DMS 273 treated with DMSO at 0.1 percent for 48 hours (cell line): ENCODE measurements at places on chromosomes 7 and 10.

DNA sequence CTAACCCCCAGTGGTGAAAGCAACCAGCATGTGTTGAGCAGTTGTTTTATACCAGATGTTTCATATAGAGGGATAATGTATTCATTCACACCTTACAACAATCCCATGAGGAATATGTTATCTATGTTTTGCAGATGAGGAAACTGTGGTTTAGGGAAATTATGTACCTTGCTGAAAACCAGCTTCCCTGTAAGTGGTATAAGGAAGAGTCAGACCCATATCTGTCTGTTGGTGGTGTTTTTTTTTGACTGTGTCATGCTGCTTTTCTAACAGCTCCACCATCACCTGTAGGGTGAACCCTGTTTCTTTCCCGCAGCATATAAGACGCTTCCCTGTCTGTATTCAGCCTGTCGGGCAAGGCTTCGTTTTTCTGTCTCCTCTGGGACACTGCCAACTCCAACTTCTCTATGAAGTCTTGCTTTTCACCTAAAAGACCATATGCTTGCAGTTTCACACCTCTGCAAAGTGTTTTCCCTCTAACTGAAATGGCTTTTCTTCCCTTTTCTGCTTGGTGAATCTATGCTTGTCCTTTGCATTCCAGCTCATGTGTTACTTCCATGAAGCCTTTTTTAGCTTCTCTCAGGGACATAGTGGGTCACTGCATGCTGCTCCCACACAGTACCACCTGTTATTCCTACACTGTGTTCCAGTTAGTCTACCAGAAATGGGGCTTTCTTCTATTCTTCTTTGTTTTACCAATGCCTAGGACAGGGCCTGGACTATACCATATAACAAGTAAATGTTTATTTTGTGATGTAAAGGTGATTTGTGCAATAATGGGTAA lies 92.8 kb downstream of the ST7 start:
- no peak for DNase-seq

DNA sequence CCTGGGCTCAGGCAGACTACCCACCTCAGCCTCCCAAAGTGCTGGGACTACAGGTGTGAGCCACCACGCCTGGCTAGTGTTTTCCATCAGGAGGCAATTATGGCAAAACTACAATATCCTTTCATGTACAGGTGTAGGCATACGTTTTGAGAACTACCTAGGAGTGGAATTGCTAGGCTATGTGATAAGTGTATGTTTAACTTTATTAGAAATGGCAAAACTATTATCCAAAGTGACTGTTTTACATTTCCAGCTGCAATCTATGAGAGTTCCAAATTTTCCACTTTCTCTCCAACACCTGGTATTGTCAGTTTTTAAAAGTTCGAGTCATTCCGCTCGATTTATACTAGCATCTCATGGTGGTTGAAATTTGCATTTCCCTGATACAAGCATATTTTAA lies 59.0 kb downstream of the ZMYND11 start:
- no peak for DNase-seq

DNA sequence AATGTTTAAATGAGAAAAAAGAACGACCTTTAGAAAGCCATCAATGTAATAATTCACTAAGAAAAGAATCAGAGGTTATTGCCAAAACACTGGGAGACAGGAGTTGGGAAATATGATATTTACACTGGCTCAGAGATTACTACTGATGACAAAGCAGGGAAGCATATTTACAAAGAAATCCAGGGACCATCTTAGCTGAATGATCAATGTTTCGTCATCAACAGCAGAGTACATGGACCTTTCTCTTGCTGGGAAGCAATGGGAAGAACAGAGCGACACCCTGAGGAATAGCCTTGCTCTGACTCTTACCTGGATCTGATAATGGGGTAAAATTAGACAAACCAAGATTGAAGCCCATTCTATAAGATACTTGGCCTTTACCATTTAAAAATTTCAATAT lies 1293.5 kb downstream of the XPNPEP1 start:
- no peak for DNase-seq

- no peak for DNase-seq
These were observed 45.5 kb downstream of the MYOF start for GRCh38 chr10:93436591-93437085.
